Activated CD4-positive, alpha-beta T cell treated with anti-CD3 and anti-CD28 coated beads, Interleukin-2, Interleukin-4, amounts not matched to agents 100 ng/mL and 50 ng/mL, durations not matched to agents 16 hours and 8 hours (primary cell): ENCODE measurements at places on chromosomes 4 and X.

DNA sequence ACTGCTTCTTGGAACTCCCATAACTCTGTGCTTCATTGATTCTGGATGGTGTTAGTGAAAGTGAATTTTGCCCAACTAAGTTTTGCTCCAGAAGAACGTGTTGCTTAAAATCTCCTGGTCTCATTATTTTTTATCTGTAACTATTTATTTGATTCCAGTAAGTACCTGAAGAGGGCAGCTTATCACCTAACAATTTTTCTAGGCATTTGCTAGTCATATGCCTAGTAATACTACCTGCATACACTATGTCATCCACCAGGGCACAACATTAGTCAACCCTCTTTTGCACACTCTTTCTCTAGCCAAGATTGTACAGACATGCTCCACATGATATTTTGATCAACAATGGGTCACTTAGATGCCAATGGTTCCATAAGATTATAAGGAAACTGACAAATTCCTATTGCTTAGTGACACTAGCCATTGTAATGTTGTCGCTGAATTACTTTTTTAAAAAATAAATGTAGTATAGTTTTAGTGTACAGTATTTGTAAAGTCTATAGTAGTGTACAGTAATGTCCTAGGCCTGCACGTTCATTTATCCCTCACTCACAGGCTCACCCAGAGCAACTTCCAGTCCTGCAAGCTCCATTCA lies 499.9 kb upstream of the AADAT start:
- DNase-seq, result peak; percentile 2

- peak; percentile 3 for DNase-seq
Measured at GRCh38 chr4:76563454-76564122, 128.6 kb downstream of the SHROOM3 start.

DNA sequence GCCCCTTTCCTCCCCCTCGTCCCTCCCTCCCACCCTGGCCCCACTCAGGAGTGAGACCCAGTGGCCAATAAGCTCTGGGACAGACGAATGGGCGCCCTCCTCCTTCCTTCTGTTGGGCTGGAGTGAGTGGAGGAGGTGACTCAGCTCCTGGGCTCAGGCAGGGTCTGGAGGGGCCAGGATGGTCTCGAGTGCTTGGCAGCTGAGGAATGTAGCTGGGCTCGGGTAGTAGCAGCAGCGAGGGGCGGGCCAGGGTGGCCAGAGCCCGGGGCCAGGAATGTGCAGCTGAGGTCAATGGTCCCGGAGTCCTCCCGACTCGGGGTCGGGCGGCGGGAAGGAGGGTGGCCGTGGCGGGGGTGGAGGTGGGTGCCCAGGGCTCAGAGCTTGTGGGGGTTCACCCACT lies 15.0 kb downstream of the G6PD start:
- DNase-seq, result no peak

DNA sequence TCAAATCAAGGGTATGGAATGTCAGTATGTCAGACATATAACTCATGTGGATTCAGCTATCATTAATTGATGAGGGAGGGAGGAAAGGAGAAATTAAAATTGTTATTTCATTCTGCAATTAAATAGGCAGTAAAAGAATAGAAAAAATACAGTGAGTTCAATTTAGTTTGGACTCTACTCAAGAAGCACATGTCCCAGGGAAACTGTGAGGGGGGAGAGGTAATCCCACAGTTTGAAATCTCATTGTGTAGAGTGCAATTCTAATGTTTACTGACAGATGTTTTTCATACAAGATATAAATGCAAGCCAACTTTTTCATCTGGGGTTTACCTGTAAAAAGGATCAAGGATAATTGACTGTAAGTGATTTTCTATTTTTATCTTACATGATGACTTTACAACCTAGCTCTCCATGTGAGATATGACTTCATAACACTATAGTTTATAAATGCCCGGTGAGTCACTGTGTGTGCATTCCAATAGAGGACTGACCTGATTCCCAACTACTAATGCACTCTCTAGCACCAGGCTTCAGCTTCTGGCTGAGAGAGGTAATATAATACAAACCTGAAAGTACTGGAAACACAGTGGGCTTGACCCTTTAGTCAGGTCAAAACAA lies 35.2 kb upstream of the SCD5 start:
- DNase-seq, result no peak

DNA sequence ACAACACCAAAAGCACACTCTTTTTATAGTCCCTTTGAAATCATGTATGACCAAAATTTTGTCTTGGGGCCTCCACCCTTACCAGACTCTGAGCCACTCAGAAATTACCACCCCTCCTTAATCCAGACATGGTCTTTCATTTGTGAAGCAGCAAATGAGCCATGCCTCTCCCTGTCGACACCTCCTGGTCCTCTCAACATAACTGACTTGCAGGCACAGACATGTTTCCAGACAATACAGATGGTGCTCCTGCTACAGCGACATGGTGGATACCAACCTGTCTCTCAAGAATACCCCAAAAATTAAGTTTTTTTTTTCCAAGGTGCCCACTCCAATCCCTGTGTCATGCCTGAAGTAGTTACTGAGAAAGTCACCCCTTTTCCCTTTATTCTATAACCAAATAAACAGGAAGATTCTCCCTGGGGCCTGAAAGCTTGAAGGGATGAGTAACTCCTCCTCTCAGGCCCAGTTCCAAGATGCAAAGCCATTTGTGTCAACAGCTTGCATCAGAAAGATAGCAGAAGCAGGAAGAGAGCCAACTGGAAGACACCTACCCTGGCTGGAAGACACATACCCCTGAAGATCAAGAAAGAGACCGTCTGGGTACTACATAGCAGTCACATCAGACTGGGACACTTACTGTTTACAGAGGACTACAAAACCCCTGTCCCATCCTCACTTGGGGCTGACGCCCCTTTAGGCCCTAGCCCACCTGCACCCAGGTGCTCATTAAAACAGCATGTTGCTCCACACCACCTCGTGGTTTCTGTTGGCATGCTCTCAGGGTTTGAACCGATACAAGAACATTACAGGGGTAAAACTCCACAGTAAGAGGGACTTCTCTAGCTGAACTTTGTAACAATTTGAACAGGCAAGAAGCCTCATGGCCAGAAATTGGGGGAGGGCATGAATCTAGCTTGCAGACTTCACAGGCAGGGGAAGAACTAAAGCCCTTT lies 5.5 kb upstream of the UGT2B17 start:
- no peak for DNase-seq

- DNase-seq, result no peak
Measured at GRCh38 chr4:120994521-120994920, 72.0 kb upstream of the PRDM5 start.

DNA sequence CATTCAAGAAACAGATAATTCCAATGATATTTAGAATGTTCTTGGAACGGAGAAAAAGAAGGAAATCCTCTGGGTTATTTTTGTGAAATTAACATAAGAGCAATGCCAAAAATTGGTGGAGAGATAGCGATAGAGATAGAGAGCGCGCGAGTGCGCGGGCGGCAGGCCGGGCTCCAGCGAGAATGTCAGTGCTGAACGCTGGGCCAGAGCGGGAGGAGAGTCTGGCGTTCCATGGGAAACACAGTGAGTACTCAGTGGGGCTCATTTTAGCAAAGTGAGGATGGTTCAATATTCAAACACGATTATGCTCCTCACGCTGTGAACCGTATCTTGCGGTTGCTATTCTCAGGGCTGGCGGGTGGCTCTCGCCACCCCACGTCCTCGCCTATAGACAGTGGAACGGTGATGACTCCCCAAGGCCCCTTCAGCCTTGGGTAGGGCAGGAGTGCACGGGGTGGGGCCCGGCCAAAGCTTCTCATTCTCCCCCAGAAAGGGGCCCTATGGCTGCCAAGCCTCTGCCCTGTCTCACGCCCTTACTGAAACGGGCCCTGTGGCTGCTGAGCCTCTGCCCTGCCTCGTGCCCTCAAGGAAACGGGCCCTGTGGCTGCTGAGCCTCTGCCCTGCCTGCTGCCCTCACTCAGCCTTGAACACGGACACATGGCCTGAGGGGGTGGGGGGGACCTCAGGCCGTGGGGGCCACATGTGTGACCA lies 16.9 kb downstream of the CPLX1 start:
- no peak for DNase-seq

DNA sequence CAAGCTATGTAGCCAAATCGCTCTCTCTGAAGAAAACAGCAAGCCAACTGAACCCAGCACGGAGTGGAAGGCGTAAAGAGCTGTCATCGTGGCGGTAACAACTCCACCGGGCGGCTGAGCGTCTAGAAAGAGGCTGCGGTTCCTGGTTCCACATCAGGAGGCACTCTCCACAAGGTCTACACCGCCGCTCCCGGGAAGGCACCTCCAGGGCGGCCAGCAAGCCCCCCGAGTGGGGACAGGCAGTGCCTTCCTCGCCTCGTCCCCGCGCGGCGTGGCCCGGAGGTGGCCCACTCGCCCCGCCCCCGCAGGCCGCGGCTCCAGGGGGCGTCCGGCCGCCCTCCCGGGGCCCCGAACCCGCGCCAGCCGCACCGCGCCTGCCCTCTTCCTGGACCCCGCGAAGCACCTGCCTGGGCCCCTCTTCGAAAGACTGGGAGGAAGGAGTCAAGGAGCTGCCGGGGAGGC lies 755 bp downstream of the KLHL8 start:
- DNase-seq, result peak; percentile 47

DNA sequence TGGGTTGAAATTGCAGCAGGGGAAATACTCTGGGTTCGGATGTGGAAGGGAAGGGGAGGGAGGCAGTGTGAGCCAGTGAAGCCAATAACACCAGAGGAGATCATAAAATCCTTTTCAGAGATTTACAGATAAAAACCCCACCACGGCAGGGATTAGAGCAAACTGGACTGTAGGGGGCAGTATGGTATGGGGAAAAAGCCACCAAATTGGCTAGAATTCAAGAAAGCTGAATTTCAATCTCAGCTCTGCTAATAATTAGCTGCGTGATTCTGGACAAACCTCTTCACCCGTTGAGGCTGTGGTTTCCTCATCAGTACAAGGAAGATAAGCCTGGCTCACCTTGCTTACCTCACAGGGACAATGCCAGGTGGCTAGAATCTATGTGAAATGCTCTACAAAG lies 108.1 kb downstream of the ATG4A start:
- DNase-seq, result peak; percentile 12

- DNase-seq, result no peak
Measured at GRCh38 chr4:78829296-78829695, 53.1 kb downstream of the BMP2K start.

GRCh38 chr4:7462509-7462971 lies 27.8 kb upstream of the PSAPL1 start:
- DNase-seq, result no peak

DNA sequence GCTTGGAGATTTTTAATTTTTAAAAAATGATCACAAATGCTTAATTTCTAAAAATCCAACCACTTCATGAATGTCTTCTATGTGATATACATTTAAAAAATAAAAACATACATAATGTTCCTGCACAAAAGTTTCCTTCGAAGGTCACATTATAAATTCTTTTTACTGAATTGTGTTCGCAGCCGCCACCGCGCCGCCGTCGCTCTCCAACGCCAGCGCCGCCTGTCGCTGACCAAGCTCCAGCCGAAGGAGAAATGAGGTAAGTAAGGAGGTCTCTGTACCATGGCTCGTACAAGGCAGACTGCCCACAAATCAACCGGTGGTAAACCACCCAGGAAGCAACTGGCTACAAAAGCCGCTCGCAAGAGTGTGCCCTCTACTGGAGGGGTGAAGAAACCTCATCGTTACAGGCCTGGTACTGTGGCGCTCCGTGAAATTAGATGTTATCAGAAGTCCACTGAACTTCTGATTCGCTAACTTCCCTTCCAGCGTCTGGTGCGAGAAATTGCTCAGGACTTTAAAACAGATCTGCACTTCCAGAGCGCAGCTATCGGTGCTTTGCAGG lies 48.8 kb upstream of the NEUROG2 start:
- DNase-seq, result no peak

GRCh38 chr4:149141391-149141790 lies 674.3 kb downstream of the IQCM start:
- DNase-seq, result no peak

DNA sequence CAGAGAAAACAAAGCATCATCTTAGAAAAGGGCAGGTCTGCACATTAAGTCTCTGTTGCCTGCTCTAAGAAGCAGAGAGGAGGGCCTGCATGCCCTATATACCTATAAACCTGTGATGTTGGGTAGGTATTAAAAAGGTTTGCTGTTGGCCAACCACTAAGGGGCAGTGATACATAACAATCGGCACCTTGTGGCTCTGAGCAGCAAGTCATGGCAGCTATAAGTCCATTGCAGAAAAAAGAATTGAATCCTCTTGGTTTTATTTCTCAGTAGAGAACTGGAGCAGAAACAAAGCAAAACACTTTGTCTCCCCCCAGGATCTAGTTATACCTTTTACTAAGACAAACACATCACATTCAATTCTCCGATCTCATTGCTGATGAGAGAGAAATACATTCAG lies 1364.4 kb downstream of the STIM2 start:
- DNase-seq, result no peak

GRCh38 chr4:102787096-102787881 lies 26.5 kb upstream of the MANBA start:
- no peak for DNase-seq

- DNase-seq, result no peak
Measured at GRCh38 chrX:71923516-71923915, 12.9 kb downstream of the NHSL2 start.

GRCh38 chr4:95293014-95293413 lies 255.8 kb downstream of the UNC5C start:
- DNase-seq, result peak; percentile 19

GRCh38 chrX:133384454-133384853 lies 30.8 kb downstream of the GPC4 start:
- no peak for DNase-seq

- no peak for DNase-seq
Measured at GRCh38 chr4:24662542-24662941, 78.2 kb upstream of the DHX15 start.

- DNase-seq, result no peak
Measured at GRCh38 chr4:20983763-20984575, 283.7 kb downstream of the PACRGL start.

DNA sequence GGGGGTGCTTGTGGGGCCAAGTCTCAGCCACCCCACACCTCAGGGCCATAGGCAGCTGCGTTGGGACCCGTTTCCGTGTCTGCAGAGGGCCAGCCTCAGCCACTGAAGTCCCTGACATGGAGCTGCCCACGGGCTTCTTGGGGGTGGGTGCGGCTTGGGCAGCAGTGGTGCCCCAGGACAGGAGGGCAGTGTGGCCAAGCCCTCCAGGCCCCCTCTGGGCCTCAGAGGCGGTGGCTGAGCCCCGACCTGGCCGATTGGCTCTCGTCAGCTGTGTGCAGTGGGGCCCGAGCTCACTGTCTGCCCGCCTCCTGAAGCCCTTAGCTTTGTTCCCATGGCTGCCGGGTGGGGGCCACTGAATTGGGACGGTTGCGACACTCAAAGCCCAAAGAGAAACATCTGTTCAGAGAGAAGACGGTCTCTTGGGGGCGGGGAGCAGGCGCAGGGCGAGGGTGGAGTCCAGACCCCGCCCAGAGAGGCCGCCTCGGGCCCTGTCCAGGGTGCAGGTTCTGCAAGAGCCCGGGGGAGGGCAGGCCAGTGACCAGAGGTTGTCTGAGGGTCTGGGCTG lies 9.1 kb downstream of the FGFR3 start:
- no peak for DNase-seq

GRCh38 chrX:27086237-27086636 lies 376.9 kb downstream of the PPP4R3C start:
- DNase-seq, result no peak
